ENCODE measurements at places on chromosomes 2 and 18.

GRCh38 chr2:195559431-195559914, 97.6 kb upstream of the SLC39A10 start:
- DNase-seq = peak; percentile 39

- DNase-seq = no peak
Observed at GRCh38 chr18:1075322-1075721, 170.7 kb downstream of the ADCYAP1 start.

GRCh38 chr2:127191331-127192219, 28.5 kb downstream of the CYP27C1 start:
- no peak for DNase-seq

DNA sequence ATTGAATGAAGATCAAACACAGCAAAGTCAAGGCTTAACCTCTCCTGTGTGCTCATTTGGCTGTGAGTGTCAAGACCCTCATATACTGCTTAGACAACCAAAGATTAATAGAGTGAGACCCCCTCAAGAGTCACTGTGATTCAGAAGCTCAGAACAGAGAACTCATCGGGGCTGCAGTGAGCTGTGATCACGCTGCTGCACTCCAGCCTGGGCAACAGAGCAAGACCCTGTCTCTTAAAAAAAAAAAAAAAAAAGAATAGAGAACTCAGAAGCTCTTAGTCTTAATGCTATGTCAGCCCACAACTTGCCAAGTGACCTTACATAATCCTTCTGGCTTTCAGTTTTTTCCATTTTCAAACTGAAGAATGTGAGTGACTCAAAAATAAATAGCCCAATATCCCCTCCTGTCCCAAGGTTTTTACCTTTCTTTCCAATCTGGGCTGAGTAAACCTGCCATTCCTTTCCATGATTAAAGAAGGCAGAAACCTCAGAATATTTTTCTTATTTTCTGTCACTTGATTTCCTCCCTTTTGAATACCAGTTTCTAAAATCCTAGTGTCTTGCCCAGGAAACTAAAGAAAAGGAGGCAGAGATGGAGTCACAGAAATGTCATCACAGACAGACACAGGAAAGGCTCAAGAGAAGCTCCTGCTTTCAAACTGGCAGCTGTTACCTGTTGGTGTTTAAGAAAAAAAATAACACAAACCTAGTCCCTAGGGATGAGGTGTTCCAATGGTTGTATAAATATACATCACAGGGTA, 102.4 kb downstream of the CACNB4 start:
- DNase-seq = no peak

DNA sequence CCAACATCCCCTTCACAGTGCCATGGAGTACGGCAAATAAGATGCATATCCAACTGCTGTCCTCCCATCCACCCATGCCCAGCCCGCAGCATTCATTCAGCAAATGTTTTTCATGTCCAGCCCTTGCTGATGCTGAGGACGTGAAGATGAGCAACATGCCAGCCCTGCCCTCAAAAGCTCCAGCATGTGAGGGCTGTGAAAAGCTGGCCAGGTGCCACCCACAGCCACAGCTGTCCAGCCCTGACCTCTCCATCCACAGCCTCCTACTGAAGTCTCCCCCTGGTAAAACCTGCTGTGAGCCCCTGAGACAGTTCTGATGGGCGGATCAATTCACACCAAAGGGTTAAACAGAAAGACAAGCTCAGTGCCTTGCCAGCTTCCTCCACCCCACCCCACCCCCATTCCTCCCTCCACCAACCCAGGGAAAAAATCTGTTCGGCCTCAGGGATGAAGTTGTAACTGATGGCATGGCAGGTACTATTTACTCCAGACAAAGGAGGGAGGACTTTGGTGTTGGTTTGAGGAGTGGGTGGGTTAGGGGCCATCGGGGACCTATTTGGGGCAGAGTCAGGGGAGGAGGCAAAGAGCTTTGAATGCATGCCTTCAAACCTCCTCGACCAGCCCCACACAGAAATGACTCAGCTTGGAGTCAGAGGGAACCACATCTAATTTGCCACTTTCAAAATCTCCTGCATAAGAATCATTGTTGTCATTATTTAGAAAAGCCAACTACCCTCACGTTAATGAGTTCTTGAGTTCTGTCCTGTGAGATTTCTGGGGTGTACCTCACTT, 4.3 kb downstream of the ZBTB7C start:
- DNase-seq = no peak

DNA sequence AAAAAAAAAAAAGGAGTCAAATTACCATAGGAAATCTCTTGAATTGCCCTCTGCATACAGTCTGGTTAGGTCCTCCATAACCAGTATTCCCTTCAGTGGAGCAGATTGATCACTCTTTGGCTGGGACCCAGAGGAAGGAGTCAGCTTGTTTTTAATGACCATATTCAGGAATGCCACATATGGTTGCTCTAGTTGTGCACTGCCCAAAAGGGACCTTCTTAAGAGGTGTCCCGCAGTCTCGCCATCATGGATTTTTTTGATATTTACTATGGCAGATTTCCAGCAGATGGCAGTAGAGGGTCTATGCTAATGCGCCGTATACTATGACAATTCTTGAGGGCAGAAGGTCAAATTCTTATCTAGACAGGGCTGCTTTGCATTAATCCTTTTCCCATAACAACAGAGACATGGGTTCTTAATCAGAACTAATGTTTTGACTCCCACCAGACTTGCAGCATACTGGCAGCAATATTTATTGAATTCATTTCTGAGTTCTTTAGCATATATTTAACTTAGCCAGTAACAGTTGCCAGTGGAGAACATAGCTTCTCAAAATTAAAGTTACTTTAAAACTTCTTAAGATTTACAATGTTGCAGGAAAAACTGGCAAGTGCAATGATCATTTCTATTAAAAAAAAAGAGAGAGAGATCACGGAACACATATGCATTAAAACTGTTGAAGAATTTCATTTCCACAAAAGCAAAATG, 31.8 kb upstream of the INPP4A start:
- peak; percentile 4 for DNase-seq

DNA sequence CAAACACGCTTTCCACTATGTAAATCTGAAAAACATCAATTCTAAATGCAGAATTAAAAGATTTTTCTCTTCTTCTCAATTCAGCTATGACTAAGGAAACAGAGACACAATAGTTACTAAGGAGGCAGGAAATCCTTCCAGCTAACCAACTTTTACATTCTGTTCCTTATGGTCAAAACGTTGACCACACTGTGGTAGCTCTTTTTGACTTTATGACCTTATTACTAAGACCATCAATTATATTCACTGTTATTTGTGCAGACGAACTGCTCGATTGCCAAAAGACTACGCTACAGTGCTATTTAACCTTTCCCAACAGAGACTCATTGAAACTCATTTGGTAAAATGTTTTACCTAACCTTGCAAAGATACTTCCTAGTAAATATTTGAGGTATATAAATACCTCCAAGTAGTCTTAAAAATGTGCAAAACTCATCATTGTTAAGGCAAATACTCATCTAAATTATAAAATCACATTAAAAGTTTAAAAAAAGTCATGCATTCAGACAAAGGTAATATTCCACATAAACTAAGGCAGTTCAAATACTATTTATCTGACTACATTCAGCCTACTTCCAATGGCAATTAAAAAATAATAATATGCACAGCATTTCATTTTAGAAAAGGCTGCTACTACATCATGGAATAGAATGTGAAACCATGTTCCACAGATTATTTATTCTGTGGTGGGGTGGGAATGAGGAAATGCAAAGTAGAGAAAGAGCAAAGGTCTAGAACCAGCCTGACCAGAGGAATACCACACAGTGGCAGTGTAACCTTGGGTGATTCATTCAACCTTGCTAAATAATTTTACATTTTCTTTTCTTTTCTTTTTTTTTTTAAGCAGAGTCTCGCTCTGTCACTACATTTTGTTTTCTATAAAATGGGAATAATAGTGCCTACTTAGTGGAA, 139.9 kb downstream of the THADA start:
- no peak for DNase-seq

- no peak for DNase-seq
Observed at GRCh38 chr2:219628986-219629901, 1.8 kb downstream of the SLC4A3 start.

DNA sequence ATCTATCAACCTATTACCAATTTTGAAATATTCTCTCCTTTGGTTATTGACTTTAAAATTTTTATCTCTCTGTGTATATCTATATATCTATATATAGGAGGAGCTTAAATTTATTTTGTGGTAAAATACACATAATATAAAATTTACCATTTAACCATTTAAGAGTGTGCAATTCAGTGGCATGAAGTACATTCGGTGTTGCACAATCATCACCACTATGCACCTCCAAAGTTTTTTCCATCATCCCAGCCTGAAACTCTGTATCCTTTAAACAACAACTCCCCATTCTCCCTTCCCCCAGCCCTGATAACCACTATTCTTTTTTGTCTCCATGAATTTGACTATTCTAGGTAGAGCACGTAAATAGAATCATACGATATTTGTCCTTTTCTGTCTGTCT, 49.1 kb downstream of the CDKL4 start:
- no peak for DNase-seq

DNA sequence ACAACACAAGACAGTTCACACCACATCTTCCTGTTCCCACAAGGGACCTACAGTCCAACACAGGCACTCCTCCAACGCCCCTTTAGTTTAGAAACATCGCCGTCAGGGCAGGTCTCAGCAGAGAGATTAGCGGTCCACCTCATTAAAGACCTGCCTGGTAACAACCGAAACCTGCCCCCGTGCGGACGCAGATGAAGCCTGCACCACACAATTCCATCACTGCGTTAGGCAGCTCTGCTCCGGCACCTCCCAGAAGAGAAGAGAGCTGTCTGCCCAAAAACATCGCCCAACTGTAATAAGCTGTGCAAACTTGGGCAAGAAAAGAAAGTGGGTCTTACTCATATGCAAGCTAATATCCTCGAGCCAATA, 32.7 kb downstream of the ZNF516 start:
- DNase-seq = no peak

DNA sequence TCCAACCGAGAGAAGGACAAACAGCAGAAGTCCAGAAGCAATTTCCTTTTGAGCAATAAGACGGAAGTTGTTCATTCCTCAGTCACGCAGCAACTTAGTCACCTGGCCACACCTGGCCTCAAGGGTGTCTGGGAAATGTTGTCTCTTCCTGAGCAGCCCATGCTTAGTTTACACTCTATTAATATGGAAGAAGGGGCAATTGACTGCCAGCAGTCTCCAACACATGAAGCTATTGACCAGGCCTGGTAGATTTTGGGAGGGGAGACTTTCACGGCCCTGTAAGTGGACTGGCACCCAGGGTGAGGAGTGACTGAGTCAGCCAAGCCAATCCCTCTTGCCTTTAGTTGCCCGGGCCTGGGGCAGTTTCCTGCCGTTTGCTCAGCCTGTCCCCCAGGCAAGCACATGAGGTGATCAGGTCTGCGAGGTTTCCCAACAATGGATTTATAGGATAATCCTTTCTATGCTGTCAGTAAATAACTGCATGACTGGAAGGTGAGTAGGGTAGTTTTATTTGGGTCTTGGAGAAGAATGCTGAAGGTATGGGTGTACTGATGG, 43.8 kb upstream of the PPP4R1 start:
- DNase-seq = no peak

GRCh38 chr2:221088506-221088905, 483.6 kb downstream of the EPHA4 start:
- DNase-seq = no peak

Measured in stimulated activated CD8-positive, alpha-beta memory T cell treated with anti-CD3 and anti-CD28 coated beads, Interleukin-4, amount 100 ng/mL, for 24 hours (primary cell).